ENCODE measurements at places on chromosomes 5 and 9. TPM values are rescaled to one million over a fixed set of nuclear protein-coding genes. Genes with fewer than 3 reads are reported as not detected.

The ANKS6 gene
- polyA plus RNA-seq, result 18.3 TPM

The TLX3 gene
- polyA plus RNA-seq, result not detected

The IL4 gene
- not detected for polyA plus RNA-seq

The GDNF gene
- polyA plus RNA-seq, result 0.35 TPM

The SLC4A9 gene
- polyA plus RNA-seq, result 0.13 TPM

The GFI1B gene
- polyA plus RNA-seq, result not detected

The MAT2B gene
- polyA plus RNA-seq, result 21.9 TPM

The TLR4 gene
- 17.6 TPM for polyA plus RNA-seq

The THBS4 gene
- polyA plus RNA-seq, result 1.1 TPM

The KCTD16 gene
- 0.55 TPM for polyA plus RNA-seq

The PDE6A gene
- polyA plus RNA-seq, result 0.81 TPM

The GFRA3 gene
- polyA plus RNA-seq, result 0.26 TPM

The RPL7A gene
- polyA plus RNA-seq, result 2,830 TPM

The GPR150 gene
- polyA plus RNA-seq, result 0.11 TPM

The SOWAHA gene
- 0.17 TPM for polyA plus RNA-seq

The TUSC1 gene
- polyA plus RNA-seq, result 5.2 TPM

The FRRS1L gene
- polyA plus RNA-seq, result 2.9 TPM

The BARHL1 gene
- polyA plus RNA-seq, result not detected

The KIF20A gene
- 1.8 TPM for polyA plus RNA-seq

The NEURL1B gene
- polyA plus RNA-seq, result 13.9 TPM

The ANKRD20A1 gene
- 4.0 TPM for polyA plus RNA-seq

The GLDC gene
- polyA plus RNA-seq, result 0.27 TPM

The PGM5 gene
- 28.3 TPM for polyA plus RNA-seq

The DAB2 gene
- 111 TPM for polyA plus RNA-seq

The ROR2 gene
- polyA plus RNA-seq, result 7.9 TPM

The KCNT1 gene
- 0.32 TPM for polyA plus RNA-seq

The IFNA13 gene
- polyA plus RNA-seq, result not detected
